ENCODE measurements at places on chromosomes 5 and 9. TPM values are rescaled to one million over a fixed set of nuclear protein-coding genes. Genes with fewer than 3 reads are reported as not detected.

The PALM2AKAP2 gene
- total RNA-seq: 0.99 TPM

The CTXN3 gene
- not detected for total RNA-seq

DNA sequence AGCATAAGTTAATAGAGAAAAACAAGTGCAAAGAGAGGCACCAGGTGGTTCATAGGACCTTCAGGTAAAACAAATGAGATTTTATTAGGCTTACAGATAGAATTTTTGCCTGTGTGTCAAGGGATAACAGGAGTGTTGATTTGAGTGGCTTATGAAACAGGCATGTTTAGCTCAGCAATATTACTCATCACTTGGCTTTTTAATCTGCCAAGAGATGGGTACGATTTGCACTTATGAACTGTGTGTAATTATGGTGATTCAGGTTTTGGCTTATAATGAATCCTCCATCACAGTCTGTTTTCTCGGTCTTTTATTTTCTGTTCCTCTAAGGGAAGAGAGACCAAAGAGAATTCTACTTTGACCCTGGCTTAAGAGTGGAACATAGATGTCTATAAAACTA, 199.3 kb downstream of the DMRTA1 start:
- no peaks in the 10 kb centered on the region for H3K4me1 ChIP-seq
- no peak overlapping the region for H3K4me3 ChIP-seq
- H3K27ac ChIP-seq: no peak overlapping the region
- no peaks in the 10 kb centered on the region for H3K27me3 ChIP-seq

DNA sequence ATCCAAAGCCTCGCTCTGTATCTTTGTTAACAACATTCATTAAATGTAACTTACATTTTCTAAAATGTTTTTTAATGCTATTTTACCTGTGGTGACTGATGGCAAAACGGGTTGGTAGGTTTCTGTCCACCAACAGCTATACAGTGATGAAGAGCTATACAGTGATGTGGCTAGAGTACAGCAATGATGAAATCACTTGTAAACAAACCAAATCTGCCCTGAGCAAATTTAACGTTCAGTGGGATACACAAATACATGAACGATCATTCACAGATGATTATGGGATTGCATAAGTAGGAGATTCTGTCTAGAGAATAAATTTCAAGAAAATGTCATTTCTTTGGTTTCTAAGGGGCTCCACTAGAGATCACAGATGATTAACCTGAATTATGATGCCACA, 132.7 kb downstream of the MPDZ start:
- no peaks in the 10 kb centered on the region for H3K27me3 ChIP-seq
- no peaks in the 10 kb centered on the region for H3K36me3 ChIP-seq
- H3K4me1 ChIP-seq: no peaks in the 10 kb centered on the region
- no peak for DNase-seq

GRCh38 chr5:98783051-98783649, 9.7 kb downstream of the RGMB start:
- peaks cover 79% of the 10 kb centered on the region for H3K4me1 ChIP-seq
- no peak overlapping the region for H3K27ac ChIP-seq
- no peaks in the 10 kb centered on the region for H3K36me3 ChIP-seq
- no peak for DNase-seq
- H3K4me3 ChIP-seq: no peak overlapping the region
- H3K27me3 ChIP-seq: no peaks in the 10 kb centered on the region

GRCh38 chr5:54387031-54387430, 68.5 kb upstream of the HSPB3 start:
- H3K27ac ChIP-seq: no peak overlapping the region
- no peaks in the 10 kb centered on the region for H3K27me3 ChIP-seq
- no peak for DNase-seq
- no peaks in the 10 kb centered on the region for H3K4me1 ChIP-seq
- H3K36me3 ChIP-seq: no peaks in the 10 kb centered on the region

GRCh38 chr5:92581249-92581648, 999.8 kb downstream of the NR2F1-AS1 start:
- H3K4me3 ChIP-seq: no peak overlapping the region
- no peak overlapping the region for H3K27ac ChIP-seq
- H3K27me3 ChIP-seq: no peaks in the 10 kb centered on the region

DNA sequence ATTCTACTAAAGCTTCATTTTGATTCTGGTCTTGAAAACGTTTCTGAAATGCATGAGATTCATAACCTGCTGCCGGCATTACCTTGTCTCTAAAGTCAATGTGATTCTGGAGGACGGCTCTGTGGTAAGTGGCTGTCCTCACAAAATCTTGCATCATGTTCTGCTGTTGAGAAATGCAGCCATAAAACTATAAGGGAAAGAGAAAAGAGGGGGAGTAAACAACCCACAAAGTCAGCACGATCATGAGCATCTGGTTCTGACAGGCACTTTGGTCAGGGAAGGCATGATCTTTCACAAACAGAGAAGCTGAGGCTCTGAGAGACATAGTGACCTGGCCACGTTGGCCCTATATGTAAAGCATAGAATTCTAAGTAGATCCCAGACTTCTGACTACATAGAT, 168.9 kb upstream of the PUM3 start:
- H3K36me3 ChIP-seq: no peaks in the 10 kb centered on the region
- DNase-seq: peak; percentile 11
- H3K27me3 ChIP-seq: no peaks in the 10 kb centered on the region
- no peak overlapping the region for H3K27ac ChIP-seq
- H3K4me1 ChIP-seq: peaks cover 1% of the 10 kb centered on the region

DNA sequence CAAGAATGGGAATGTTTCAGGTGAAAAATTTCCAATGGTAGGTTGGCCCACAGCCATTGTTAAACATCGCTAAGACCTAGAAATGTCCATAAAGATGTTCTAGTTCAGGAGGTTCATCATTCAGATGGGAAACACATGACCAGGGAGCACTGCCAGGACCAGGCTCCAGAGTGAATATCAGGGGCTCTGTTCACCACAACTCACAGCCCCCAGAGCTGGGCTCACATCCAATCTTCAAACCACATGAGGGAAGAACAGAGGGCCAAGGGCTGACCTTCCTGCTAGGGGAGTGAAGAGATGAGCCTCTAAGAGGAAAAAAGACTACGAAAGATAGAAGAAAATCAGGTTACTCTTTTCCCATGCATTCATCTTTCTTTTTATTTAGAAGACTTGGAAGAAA, 205.8 kb downstream of the SEMA5A start:
- H3K27ac ChIP-seq: no peak overlapping the region
- no peak overlapping the region for H3K4me3 ChIP-seq
- H3K4me1 ChIP-seq: no peaks in the 10 kb centered on the region
- no peaks in the 10 kb centered on the region for H3K27me3 ChIP-seq

DNA sequence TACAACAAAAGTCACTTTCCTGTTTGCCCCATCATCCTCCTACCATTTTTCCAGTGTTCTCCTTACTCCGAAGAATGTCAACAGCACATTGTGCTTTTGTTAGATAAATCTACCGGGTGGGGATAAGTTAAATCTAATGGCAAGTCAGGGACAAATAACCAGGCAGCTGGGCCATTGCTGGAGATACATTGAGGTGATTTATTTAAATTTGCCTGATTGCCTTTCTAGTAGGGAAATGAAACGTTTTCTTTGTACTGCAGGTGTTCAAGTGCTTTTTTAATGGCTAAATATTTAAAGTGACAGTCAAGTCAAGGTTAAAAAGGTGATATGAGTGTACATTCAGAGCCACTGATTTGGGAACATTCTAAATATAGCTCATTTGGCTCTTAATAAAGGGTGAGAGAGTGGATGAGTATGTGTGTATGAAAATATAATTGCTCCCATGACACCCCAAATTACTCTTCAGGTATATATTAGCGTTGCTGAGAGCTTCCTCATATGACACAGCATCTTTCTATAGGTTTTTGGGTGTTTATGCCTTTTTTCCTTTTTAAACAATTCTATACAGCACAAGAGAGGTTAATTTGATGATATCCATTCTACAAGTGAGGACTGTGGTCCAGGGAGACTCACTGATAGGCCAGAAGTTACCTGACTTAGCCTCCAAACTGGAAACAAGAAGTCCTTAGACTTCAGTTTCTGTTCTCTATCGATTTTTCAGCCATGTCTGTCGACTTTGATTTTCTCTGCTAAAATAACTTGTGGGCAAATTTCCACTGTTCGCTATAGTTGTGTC, 51.9 kb downstream of the DMRT2 start:
- H3K4me3 ChIP-seq: no peak overlapping the region
- no peaks in the 10 kb centered on the region for H3K27me3 ChIP-seq
- H3K4me1 ChIP-seq: no peaks in the 10 kb centered on the region
- H3K36me3 ChIP-seq: no peaks in the 10 kb centered on the region
- H3K27ac ChIP-seq: no peak overlapping the region

- H3K36me3 ChIP-seq: no peaks in the 10 kb centered on the region
- peaks cover 21% of the 10 kb centered on the region for H3K4me1 ChIP-seq
- H3K27ac ChIP-seq: peak overlapping the region; percentile 96
- H3K4me3 ChIP-seq: no peak overlapping the region
Observed at GRCh38 chr5:141848744-141849414, 29.3 kb downstream of the PCDH1 start.

DNA sequence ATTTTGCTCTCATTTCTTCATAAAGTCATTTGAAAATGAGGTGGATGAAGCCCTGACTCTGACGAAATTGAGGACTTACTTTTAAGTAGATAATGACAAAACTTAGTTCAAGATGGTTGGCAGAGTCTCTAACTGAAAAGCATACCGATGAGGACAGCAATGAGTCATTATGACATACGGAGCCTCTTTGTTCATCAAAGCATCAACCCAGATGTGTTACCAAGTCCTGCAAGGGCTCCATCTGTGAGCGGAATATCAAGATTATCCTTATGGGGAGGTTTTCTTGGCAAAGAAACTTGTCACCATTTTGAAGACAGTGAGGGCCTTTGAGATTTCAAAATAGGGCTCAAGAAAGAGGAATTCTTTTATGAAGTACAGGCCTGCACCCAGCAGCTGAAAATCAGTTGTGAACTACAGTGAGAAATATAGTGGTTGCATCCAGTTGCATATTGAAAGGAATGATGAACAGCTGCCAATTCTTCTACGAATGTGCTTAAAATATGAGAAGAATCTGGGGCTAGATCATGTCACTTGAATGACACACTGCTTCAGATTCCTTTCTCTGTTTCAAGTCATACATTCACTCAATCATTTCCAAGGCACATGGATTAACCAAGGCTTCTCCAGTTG, 86.6 kb upstream of the SLC24A2 start:
- H3K27me3 ChIP-seq: no peaks in the 10 kb centered on the region
- no peak overlapping the region for H3K27ac ChIP-seq
- no peak overlapping the region for H3K4me3 ChIP-seq
- H3K36me3 ChIP-seq: no peaks in the 10 kb centered on the region
- no peak for DNase-seq
- H3K4me1 ChIP-seq: no peaks in the 10 kb centered on the region

The CDH9 gene
- not detected for total RNA-seq

DNA sequence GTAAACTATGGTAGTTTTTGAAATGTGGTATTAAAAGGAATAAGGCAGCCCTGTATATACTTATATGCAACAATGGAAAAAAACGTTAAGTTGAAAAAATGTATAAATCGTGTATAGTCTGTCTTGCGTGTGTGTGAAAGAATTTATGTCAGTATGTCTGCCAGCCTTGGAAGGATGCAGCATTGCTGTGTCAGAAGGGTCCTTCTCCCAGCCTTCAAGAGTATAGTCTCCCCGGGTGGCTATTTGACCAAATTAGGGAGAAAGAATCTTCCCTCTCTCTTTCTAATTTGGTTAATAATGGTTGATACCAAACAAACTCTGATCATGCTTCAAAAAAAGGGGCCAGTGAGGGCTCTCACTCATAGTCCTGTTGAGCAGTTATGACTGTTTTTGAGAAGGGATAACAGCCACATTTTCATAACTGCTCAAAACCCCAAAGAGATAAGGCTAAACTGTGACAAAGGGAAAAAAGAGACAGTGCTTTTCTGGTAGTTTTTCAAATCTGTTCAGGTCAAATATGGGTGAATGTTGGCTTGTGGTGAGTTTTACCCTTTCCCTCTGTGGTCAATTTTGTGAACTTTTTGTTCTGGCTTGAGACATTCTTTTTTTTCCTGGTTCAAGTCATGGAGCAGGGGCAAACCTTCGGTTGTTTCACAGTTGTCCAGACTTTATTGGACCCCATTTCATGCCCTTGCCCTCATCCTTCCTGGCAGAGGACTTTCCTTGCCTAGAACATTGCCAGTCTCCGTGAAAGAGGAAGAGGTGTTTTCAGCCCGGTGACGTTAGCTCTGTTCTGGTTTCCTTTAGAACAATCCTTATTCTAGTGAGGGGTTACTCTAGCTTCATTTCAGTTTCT, 21.0 kb downstream of the SNX30 start:
- no peak overlapping the region for H3K27ac ChIP-seq
- no peak overlapping the region for H3K4me3 ChIP-seq

DNA sequence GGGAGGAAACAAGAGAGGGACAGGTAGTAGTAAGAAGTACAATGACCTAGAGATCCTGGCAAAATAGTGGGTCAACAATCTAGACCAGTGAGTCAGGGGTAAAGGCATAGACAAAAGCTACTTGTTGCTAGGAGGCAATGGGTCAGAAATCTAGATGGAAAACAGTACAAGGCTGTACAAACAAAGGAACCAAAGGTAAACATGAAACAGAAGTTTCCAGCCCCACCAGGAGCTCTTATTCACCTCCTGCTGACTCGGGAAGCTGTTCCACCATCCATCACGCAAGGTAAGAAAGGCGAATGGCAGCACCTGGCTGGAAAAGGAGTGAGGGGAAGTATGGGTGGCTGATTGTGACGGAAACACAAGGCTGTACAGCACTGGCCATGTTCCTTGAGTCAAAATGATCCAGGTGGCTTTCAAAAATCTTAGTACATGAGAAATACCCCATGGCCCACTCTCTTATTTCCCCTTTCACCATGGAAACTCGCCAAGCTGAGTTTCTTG, 70.5 kb upstream of the RAI14 start:
- H3K27me3 ChIP-seq: no peaks in the 10 kb centered on the region
- peak; percentile 75 for DNase-seq
- H3K36me3 ChIP-seq: no peaks in the 10 kb centered on the region
- no peak overlapping the region for H3K4me3 ChIP-seq

- H3K4me3 ChIP-seq: no peak overlapping the region
- H3K4me1 ChIP-seq: no peaks in the 10 kb centered on the region
- H3K27me3 ChIP-seq: no peaks in the 10 kb centered on the region
- H3K27ac ChIP-seq: no peak overlapping the region
- no peaks in the 10 kb centered on the region for H3K36me3 ChIP-seq
Observed at GRCh38 chr9:33714989-33715388, 80.4 kb upstream of the PRSS3 start.

DNA sequence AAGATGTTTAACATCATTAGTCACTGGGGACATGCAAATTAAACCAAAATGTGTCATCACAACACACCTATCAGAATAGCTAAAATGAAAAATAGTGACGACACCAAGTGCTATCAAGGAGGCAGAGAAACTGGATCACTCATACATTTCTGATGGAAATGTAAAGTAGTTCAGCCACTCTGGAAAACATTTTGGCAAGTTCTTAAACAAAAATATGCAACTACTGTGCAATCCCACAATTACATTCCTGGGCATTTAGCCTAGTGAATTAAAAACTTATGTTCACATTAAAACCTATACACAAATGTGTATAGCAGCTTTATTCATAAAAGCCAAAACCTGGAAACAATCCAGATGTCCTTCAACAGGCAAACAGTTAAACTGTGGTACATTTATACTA, 53.1 kb downstream of the SVEP1 start:
- no peaks in the 10 kb centered on the region for H3K36me3 ChIP-seq
- H3K4me1 ChIP-seq: no peaks in the 10 kb centered on the region
- no peaks in the 10 kb centered on the region for H3K27me3 ChIP-seq
- DNase-seq: no peak
- no peak overlapping the region for H3K4me3 ChIP-seq
- H3K27ac ChIP-seq: no peak overlapping the region

Measured in body of pancreas (tissue), 4 donors.